ENCODE measurements at places on chromosomes 2 and 18. TPM values are rescaled to one million over a fixed set of nuclear protein-coding genes. Genes with fewer than 3 reads are reported as not detected.

LOXL3 gene
- 0.90 TPM for total RNA-seq

C2orf66 gene
- not detected for total RNA-seq

IFIH1 gene
- 33.3 TPM for total RNA-seq

LYG2 gene
- not detected for total RNA-seq

AGXT gene
- total RNA-seq: not detected
